Right atrium auricular region (tissue), 2 donors: ENCODE measurements at places on chromosomes 1 and 21. TPM values are rescaled to one million over a fixed set of nuclear protein-coding genes. Genes with fewer than 3 reads are reported as not detected.
A peak's percentile ranks its signal among the peaks of the same experiment; 100 is the strongest.

Gene KCNJ15
- 0.33 TPM for total RNA-seq

Gene C4BPA
- not detected for total RNA-seq

Gene GUCA2B
- not detected for total RNA-seq

Gene NCSTN
- 71.3 TPM for total RNA-seq

Gene NDC1
- 6.4 TPM for total RNA-seq

Gene PALMD
- total RNA-seq, result 78.7 TPM

GRCh38 chr1:184597650-184598357 lies 156.9 kb downstream of the EDEM3 start:
- no peak for DNase-seq

DNA sequence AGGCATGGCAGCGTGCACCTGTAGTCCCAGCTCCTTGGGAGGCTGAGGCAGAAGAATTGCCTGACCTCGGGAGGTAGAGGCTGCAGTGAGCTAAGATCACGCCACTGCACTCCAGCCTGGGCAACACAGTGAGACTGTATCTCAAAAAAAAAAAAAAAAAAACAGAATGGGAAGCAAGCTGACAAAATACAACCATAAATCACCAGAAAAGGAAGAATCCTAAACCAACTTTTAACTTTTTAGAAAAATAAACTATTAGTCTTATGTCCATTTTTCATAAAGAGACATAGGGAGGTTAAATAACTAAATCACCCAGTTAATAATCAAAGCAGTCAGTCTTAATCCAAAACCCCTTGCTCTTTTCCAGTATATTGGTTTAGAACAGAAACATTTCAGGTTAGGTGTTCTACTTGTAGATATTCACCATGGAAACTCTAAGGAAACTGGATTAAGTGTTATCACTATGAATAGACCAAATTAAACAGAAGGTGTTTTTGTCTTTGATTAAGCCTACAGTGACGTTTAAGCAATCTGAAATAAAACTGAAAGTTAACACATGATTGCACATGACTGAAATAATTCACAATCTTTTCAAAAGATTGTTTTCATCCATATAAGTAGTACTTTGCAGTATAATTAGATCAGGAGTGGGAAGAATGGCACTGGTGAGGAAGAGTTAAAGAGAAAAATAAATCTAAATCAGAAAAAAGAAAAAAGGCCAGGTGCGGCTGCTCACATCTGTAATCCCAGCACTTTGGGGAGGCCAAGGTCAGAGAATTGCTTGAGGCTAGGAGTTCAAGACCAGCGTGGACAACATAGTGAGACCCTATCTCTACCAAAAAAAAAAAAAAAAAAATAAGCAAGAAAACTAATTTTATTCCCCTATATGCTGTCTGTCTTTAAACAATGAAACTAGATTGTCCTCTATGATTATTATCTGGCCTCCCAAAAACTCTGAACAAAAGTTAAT lies 9.6 kb downstream of the CDC42BPA start:
- DNase-seq, result no peak

DNA sequence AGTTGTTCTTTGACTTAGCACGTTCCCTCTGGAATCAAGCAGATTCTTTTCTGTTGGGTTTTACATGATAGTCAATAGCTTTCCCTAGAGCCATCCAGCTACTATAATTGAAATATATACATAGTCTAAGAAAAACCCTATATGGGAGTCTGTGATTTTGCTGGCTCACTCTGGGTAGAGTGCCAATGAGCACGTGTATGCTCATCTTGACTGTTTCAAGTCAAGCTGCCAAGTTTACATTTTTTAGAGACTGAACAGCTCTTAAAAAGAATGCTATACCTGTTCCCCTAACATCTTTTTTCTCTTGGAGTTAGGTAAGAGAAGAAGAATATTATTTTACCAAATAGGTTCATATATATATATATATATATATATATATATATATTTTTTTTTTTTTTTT lies 182.8 kb upstream of the NRIP1 start:
- no peak for DNase-seq

DNA sequence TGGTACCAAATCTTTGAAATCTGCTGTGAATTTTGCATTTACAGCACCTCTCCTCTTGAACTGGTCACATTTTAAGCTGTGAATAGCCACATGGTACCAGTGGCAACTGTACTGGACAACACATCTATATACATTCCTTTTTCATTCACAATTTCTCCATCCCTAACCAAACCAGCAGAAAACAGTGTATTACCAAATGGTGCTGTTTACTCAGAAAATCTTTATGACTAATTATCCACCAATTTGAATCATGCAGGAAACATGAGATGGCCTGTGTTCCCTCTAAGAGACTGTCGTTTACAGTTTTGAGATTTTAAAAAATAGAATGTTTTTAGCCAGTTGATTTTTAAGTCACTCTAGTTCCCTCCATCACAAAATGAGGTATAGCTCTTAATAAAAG lies 17.6 kb upstream of the CCT8 start:
- no peak for DNase-seq

GRCh38 chr1:60956520-60956919 lies 125.8 kb upstream of the NFIA start:
- no peak for DNase-seq

DNA sequence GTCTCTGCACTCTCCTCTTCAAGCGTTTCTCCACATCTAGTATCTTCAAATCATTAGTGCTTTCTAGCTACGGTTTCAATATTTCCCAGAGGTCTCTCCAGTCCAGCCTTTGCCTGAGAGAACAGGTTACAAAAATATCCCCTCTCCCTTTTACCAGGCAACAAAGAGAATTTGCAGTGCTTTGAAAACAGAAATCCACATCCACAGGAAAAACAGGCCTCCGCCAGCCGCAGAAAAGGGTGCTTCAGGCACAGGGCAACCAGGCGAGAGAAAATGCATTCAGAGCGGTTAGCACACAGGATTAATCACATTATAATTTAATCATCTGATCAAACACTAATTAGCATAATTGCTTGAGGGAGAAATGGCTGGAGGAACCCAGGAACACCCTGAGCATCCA lies 13.8 kb downstream of the DSCAM start:
- DNase-seq, result no peak

GRCh38 chr1:171742577-171742922 lies 685 bp upstream of the VAMP4 start:
- no peak for DNase-seq

DNA sequence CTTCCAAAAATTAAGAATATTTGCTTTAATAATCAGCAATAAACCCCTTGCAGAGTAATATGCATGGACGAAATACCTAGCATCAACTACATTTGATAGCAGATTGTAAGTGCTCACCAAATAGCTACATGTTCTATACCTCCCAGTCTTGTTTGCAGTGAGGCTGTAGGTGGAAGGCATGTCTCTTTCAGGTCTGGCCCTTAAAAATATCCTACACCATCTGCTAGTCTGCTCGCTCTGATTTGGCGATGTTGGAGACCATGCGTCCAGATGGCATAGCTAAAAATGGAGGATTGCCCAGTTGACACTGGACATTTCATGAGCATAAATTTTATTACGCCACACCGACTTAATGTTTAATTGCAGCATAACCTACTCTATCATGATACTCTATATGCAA lies 47.1 kb downstream of the SSX2IP start:
- DNase-seq, result no peak

GRCh38 chr1:40564506-40564905 lies 33.1 kb downstream of the ZNF684 start:
- no peak for DNase-seq

DNA sequence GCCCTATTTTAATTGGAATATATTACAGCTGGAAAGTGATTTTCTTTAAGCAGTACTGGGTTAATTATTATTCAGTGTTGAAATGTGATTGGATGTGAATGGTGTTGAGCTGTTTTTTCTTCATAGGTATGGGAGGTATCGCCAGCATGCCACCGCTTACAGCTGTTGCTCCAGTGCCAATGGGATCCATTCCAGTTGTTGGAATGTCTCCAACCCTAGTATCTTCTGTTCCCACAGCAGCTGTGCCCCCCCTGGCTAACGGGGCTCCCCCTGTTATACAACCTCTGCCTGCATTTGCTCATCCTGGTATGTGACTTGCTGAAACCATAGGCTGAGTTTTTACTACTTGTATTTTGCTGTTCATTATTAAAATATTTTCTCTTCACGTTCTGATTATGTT lies 107.7 kb downstream of the ITSN1 start:
- DNase-seq, result no peak

- DNase-seq, result no peak
Measured at GRCh38 chr1:30612536-30613065, 110.8 kb downstream of the MATN1 start.

DNA sequence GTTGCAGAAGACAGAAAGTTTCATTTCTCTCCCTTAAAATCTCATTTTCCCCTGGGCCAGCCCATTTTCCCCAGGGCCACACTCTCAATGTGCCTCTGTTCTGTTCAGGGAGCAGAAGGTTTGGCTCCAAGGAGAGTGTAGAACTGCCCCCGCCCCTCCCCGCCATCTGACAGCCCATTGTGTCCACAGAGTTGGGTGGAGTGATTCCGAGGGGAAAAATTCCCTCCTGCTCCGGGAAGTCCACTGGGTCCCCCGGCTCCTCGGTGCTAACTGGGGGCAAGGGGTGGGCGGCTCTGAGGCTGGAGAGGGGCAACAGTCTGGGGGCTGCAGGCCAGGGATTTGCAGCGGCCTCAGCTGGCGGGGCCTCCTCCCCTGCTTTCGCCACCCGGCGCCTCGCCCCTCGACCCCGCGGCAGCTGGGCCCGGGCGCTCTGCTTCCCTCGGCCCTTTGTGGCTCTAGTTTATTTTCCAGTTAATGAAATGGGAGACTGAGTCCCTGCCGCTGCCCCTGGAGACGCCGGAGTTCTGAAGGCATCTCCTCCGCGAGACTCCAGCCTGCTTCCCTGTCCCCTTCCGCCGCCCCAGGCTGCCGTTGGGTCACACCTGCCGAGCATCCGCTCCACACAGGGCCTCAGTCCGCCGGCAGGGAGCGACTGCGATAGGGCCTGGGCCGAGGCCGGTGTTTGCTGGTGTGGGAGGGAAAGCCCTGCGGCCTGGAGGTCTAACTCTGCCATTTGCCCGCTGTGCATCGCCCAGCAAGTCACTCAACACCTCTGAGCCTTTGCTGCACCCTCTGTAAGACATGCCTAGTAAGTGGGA lies 14.7 kb upstream of the KIRREL1 start:
- no peak for DNase-seq

DNA sequence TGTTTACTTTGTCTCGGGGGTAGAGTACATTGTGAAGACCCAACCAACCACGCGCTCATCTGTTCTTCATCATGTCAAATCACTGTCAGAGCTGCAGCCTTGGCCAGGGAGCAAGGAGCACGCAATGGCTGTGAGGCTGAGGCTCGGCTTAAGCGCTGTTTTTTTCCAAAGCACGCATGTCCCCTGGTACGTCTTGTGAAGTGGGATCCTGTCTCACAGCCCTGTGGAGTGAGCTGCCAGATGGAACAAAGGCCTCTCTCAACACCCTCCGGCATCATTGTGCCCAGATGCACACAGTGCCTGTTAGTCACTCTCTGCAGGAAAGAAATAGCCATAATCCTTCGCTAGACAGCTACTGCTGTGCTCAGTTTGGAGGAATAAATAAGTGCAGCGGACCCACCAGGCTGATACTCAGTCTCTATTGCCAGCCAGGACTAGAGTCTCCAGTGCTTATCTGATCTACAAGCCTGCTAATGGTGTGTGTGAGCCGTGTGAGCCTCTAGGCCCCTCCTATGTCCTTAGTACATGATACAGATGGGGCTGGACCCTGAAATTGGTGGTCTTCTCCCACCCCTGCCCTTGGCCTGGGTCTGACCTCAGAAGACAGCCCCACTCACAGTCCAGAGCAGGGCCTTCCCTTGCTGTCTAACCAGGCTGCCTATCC lies 91.3 kb upstream of the COA6 start:
- DNase-seq, result no peak

DNA sequence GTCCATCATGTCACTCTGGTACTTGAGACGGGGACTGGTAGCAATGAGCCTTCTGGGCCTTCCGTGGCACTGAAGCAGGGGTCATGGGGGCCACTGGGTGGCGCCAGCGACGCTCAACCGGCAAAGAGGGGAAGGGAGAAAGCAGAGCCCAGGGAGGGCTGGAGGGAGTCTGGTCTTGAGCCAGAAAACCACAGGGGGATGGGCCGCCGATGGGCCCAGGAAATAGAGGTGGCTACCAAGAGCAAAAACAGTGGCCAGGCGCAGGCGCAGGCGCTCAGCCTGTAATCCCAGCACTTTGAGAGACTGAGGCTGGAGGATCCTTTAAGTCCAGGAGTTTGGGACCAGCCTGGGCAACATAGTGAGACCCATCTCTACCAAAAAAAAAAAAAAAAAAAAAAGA lies 21.8 kb downstream of the EXOC8 start:
- peak; percentile 18 for DNase-seq

- DNase-seq, result no peak
Measured at GRCh38 chr1:5493851-5494311, 498.3 kb downstream of the NPHP4 start.

DNA sequence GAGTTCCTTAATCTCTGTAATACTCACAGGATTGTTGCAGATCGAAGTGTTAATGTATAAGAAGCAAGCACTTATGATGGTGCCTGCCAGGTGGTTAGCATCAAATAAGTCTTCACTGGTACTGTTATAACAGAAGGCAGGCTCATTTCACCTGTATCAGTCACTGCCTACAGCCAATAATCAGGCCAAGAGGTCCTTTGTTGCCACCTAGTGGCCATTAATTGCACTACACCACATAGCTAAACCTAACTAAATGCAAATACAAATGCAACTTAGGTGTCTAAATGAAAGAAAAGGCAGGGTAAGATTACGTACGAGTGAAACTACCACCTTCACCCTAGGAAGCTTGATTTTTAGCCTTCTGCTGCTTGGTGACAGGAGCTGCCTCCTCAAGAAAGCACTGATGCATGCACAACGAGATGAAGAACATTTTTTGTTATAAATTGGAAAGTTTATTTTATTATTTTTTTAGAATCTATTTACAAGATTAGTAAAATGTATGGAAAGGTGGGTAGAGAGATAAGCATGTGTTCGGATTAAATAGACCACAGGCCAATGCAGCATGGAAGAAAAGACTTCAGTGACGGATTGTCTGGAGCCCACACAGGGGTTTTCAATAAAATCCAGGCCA lies 334.8 kb upstream of the CAMK1G start:
- peak; percentile 64 for DNase-seq

GRCh38 chr1:19648689-19649088 lies 4.6 kb downstream of the NBL1 start:
- no peak for DNase-seq

- DNase-seq, result no peak
Measured at GRCh38 chr1:3066250-3066711, 2.7 kb upstream of the PRDM16 start.

GRCh38 chr1:177779166-177779965 lies 190.5 kb downstream of the SEC16B start:
- no peak for DNase-seq
